ENCODE measurements at places on chromosomes 2 and 18.

DNA sequence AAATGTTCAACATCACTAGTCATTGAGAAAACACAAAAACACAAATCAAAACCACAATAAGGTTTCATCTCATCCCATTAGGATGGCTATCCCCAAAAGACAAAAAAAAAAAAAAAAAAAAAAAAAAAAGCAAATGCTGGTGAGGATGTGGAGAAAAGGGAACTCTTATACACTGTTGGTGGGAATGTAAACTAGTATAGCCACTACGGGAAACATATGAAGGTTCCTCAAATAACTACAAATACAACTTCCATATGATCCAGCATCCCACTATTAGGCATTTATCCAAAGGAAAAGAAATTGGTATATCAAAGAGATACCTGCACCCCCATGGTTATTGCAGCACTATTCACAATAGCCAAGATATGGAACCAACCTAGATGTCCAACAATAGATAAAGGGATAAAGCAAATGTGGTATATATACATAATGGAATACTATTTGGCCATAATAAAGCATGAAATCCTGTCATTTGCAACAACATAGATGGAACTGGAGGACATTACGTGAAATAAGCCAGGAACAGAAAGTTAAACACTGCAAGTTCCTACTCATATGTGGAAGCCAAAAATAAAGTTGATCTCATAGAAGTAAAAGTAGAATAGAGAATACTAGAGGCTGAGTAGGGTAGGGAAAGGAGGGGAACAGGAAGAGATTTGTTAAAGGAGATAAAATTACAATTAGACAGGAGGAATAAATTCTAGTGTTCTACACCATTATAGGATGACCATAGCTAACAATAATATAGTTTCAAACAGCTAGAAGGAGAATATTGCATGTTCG lies 8.4 kb downstream of the POLR1A start:
- DNase-seq, result no peak

DNA sequence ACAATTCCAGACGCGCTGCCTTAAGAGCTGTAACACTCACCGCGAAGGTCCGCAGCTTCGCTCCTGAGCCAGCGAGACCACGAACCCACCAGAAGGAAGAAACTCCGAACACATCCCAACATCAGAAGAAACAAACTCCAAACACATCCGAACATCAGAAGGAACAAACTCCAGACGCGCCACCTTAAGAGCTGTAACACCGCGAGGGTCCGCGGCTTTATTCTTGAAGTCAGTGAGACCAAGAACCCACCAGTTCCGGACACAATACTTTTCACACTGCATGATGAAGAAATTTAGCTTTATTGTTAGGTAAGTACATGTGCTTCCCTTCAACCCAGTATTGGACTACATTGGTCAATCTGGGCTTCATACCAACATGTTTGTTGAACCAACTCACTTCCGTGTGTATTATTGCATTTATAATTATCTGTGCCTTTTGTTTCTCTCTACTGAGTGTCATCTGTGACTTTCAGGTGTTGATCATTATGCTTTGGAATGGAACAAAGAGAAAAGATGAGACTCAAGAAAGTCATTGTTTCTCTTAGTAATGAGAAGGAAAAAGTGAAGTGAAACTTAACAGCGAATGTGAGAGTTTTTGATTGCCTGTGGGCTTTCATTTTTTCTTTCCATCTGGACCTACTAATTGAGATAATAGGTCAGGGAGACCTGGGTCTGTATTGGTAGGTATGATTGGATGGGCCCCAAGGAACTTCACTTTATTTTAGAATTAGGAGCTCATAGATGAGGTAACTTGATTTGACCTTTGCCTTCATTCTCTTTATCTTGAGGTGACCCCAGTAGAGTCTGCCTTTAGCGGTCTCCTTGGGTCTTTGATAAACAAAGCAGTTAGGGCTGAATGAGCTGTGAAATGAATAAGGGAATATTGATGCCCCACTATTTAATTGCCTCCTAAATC lies 76.1 kb upstream of the CAVIN2 start:
- DNase-seq, result no peak

- no peak for DNase-seq
Observed at GRCh38 chr2:128978212-128978611, 659.5 kb upstream of the HS6ST1 start.

GRCh38 chr2:181466661-181467576 lies 9.7 kb downstream of the ITGA4 start:
- DNase-seq, result peak; percentile 17

GRCh38 chr18:77124452-77124922 lies 8.1 kb downstream of the MBP start:
- peak; percentile 50 for DNase-seq

DNA sequence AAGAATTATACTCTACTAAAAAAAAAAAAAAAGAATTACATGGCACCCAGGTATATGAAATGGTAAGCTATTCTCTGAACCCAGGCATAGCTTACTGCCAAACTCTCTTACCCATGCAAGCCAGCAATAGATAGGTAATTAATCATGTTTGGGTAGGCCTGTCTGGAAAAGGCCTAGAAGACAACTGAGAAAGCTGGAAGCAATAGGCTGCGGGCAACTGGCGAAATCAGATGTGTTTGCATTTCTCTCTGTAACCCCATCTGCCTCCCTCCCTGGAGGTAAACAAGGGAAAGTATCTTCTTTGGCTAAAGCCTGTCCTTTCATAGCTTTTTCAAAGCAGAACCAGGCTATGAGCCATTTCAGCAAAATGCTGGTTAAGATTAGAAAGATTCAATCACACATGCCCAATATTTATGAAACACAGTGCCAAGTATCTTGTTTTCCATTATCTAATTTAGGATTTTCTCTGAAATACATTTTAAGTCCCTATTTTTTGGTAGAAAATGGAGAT lies 934.8 kb upstream of the DDX18 start:
- DNase-seq, result no peak

- no peak for DNase-seq
Observed at GRCh38 chr18:78655921-78656320, 323.7 kb upstream of the SALL3 start.

GRCh38 chr2:28736034-28736433 lies 15.6 kb upstream of the PPP1CB start:
- DNase-seq, result no peak

DNA sequence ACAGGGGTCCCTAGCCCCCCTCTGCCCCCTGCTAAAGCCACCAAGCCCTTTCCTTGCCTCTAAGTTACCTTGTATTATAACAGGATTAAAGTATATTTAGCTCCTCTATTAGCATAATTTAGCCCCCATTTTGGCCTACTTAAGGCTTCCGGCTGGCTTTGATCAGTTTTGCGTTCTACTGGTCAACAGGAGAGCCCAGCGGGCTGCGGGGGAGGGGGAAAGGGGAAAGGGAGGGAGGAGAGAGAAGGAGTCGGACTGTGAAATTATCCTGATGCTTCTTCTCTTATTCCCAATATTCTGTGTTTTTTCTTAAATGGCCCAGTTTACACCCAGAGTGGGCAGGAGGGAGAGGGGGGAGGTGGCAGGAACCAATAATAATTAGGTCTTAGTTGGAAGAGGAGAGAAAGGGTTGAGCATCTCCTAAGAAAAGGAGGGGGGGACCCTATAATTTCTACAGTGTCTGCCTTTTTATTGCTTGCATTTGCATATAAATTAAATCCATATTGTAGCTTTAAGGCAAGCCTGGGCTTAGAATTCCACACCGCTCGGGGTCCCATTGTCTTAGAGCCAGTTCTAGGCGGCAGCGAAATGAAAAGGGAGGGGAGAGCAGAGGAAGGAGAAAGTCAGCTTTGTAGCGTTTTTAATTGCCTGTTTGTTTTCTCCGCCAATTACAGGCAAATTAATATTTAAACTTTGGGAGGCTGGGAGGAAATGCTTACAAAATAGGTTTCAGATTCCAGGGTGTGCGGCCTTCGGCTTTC lies 39.6 kb downstream of the EN1 start:
- no peak for DNase-seq

GRCh38 chr2:75464348-75464946 lies 96.3 kb downstream of the EVA1A start:
- no peak for DNase-seq

- DNase-seq, result no peak
Observed at GRCh38 chr2:138744713-138745112, 35.5 kb downstream of the NXPH2 start.

GRCh38 chr18:78087338-78087737 lies 837.7 kb downstream of the GALR1 start:
- DNase-seq, result no peak

- DNase-seq, result no peak
Observed at GRCh38 chr2:238695538-238695937, 152.3 kb upstream of the TWIST2 start.

DNA sequence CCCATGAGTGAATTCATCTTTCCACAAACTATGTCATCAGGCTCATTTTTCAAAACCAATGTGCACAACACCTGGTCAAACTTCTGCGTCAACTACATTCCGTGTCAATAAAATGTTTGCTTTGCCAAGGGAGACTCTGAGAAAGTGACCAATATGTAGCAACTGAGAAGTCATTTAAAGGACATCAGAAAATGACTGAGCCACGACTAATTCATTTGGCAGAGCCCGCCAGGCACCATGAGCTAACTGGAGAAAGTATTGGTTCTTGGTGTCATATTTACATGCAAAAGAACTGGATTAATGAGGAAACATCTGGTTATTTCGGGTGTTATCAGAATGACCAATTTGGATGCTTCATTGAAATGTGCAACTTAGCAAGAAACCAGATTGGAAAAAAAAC lies 7.2 kb downstream of the RND3 start:
- DNase-seq, result no peak

- no peak for DNase-seq
Observed at GRCh38 chr2:172564376-172564775, 8.5 kb downstream of the PDK1 start.

- no peak for DNase-seq
Observed at GRCh38 chr18:4455113-4455811, at the start of gene DLGAP1. Gene DLGAP1, minus strand, starts transcription at chr18:4455307.

DNA sequence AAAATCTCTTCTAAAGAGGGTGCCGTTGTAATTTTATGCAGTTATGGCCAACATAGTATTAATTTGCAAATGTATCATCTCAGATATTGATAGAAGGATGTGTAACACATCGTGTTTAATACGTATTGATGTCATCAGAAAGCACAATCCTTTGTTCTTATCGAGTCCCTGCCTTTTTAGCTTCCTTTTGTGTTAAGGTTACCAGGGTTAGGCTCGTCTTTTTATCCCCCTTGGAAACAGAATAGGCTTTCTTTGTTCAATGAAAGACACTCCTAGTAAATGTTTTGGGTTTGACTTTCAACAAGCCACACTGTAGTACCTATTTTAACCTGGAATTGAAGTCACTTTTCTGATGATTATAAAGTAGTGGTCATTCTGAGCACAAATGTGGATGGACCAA lies 136.2 kb downstream of the WDR7 start:
- DNase-seq, result no peak

DNA sequence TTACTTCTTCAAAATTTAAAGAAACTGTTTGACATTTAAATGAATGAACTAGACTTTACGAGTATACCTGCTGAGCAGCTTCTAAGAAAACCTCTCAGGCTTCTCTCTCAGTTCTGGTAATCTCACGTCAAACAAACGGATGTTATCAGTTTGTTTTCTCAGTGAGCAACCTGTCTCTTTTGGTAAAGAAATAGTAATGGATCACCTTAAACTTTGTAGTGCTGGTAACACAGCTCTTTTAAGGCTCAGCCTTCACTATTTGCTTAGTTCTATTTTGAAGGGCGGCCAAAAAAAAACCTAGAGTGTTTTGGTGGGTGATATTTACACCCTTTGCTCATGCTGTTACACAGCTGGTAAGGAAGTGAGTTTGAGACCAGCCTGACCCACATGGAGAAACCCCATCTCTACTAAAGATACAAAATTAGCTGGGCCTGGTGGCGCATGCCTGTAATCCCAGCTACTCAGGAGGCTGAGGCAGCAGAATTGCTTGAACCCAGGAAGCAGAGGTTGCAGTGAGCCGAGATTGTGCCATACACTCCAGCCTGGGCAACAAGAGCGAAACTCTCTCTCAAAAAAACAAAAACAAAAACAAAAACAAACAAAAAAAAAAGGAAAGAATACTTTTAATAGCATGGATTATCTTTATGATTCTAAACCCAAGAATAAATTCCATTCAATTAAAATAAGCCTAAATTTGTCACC lies 15.9 kb downstream of the FN1 start:
- no peak for DNase-seq

- no peak for DNase-seq
Observed at GRCh38 chr2:130798472-130799218, 38.1 kb upstream of the ARHGEF4 start.

DNA sequence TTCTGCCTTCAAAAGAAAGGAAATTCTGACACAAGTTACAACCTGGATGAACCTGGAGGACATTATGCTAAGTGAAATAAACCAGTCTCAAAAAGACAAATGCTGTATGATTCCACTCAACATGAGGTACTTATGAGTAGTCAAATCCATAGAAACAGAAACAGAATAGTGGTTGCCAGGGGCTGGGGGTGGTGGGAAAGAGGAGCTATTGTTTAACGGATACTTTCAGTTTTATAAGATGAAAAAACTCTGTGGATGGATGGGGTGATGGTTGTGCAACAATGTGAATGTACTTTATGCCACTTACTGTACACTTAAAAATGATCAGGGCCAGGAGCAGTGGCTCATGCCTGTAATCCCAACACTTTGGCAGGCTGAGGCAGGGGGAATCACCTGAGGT lies 15.4 kb downstream of the SLC35F5 start:
- DNase-seq, result no peak

DNA sequence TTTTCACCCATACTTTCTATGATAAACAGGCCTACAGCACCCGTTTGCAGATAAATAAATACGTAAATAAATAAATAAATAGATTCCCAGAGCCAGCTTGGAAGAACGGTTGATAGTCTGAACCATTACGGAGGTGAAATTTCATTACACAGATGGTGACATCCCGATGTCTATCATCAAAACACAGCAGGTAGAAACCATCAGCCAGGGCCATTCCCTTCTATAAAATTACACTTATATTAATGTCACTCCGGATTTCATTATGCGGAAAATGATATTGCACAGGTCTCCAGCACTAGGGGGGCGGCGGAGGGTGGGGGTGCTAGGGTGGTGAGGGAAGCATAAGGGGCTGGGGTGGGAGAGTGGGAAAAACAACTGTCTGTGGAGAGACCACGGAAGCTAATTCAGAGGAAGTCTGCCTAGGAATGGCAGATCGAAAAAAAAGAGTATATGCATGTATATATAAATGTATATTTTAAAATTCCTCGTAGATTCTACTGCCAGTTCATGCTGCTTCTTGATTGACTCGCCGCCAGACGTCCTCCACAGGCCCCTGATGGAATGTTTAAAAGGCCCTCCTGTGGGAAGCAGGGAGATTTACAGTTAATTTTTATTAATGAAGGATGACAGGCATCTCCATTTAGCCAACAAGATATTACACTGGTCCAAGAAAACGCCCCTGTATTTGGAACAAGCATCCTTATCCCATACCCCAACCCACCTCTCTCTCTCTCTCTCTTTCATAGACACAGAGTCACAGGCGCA lies 1906.0 kb upstream of the PIK3C3 start:
- DNase-seq, result no peak

All from bone marrow (tissue), 2 donors.